ENCODE measurements at places on chromosomes 2 and 18. TPM values are rescaled to one million over a fixed set of nuclear protein-coding genes. Genes with fewer than 3 reads are reported as not detected.

STK11IP gene
- total RNA-seq = 12.5 TPM

KLHL30 gene
- not detected for total RNA-seq

TMEM198 gene
- total RNA-seq = 0.93 TPM

FARP2 gene
- 50.9 TPM for total RNA-seq

MPP4 gene
- total RNA-seq = 0.35 TPM

PLB1 gene
- 2.2 TPM for total RNA-seq

Measured in airway epithelial cell (primary cell).